Kidney glomerular epithelial cell (primary cell): ENCODE measurements at places on chromosomes 2 and 18.

- no peak for DNase-seq
These were observed 24.8 kb downstream of the NOP58 start for GRCh38 chr2:202290316-202290715.

- DNase-seq = no peak
These were observed 212.3 kb downstream of the CYP26B1 start for GRCh38 chr2:71935262-71935848.

DNA sequence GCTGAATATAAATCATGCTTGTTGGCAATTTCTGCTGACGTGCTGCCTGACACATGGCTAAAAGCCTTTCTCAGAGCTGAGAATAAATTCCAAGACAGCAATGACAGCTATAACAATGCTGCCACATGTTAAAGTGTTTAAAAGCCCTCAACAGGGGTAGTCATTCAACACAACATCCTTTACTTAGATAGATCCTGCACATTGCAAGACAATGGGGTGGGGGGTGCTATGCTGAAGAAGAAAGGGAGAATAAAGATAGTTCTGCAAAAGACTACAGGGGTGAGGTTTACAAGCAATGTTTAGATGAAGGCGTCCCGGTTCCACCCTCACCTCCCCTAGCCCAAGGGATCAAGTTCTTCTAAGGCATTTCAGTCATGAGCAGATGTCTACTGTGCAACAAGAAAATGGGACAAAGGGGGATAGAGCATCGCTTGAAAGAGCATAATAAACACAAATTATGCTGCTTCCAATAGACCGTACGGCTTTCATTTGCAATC, 291.0 kb upstream of the ACVR2A start:
- no peak for DNase-seq

- no peak for DNase-seq
These were observed 175.8 kb upstream of the TCF4 start for GRCh38 chr18:55763805-55764204.

DNA sequence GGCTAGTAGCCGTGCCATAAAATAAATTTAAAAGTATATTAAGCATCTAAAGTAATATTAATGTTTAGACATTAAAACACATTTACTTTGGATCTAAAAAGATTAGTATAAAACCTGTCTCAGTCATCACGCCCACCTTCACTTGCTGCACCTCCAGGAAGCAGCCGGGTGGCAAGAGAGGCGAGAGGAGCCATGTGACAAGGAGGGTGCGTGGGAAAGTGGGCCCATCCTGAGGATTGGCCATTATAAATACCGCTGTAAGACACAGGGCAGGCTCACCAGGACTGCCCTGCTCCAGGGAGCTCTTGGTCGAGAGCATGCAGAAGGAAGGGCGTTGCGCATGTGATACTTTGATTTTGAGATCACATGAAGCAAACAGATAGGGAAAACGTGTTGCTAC, 34.4 kb upstream of the ALKAL2 start:
- DNase-seq = no peak

DNA sequence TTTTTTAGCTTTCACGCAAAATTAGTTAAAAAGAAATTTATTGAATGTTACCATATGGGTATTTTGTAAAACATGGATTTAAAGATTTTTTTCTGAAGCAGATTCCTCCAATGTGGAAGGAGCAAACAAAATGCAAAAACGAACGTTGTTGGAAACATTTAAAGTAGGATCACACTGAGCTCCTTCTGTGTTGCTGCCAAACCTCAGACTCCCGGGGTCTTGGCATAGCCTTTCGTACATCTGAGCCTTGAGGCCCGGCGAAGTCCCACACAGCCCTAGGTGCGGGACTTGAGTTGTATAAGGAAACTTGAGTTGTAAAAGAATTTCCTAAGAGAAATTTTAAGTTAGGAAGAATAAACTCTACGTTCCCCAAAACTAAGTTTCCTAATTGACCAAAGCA, 52.0 kb upstream of the CD226 start:
- no peak for DNase-seq
